ENCODE measurements at places on chromosomes 7 and 10.

DNA sequence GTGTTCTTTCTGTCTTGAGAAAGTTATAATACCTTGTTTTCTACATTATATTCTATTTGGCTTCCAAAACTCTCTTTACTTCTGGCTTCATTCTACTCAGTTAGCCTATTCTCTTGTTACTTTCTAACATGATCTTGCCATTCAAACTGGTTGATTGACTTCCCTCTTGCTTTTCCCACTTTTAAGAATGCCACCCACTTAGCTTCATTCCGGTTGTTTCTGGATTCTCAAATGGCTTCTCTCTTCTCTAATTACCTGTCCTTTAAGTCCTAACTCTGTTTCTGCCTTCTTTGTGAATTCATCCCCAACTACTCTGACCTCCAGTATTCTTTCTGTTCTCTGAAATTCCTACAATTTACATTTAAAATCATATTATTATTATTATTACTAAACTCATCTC is 52.0 kb downstream of the ANKIB1 start:
- no peak for DNase-seq

DNA sequence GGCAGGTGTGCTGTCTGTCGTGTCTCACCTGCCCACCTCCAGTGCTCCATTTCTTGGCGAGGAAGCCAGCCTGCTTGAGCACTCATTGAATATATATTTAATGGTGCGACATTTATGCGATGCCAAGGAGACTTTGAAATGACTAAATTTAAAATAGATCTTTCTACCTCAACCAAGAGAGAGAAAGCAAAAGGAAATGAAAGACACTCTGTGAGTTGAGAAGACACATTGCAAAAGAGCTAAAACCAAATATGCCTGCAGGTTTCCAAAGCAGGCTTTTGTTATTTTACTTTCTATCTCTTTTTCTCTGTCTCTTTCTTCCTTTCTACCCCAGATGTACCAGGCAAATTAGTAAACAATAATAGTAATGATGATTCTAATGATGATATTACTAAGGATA is 53.6 kb upstream of the AOAH start:
- no peak for DNase-seq

- DNase-seq = no peak
Measured at GRCh38 chr7:124152859-124153692, 120.2 kb upstream of the TMEM229A start.

- DNase-seq = no peak
Measured at GRCh38 chr7:98520356-98520951, 96.6 kb upstream of the NPTX2 start.

DNA sequence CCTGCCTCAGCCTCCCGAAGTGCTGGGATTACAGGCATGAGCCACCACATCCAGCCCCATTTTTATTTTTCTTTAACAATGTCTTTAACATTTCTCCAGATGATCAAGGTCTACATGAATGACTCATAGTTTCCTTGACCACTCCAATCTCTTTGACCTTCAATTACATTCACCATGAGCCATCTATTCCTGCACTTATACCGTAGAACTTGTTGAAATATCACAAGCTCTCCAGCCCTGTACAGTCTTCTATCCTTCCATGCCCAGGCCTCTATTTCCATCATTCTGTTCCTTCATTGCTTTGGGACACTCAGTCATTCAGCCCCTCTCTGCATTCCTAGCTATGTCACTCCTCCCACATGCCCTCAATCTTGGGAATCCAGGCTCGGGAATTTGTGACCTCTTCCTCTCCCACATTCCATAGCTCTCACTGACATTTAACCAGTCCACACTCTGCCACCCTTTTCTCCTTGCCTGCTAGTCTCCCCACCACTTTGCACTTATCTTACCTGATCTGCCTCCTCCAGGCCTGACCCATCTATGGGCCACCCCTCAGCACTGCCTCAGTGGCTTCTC is 151.8 kb upstream of the STK17A start:
- no peak for DNase-seq

DNA sequence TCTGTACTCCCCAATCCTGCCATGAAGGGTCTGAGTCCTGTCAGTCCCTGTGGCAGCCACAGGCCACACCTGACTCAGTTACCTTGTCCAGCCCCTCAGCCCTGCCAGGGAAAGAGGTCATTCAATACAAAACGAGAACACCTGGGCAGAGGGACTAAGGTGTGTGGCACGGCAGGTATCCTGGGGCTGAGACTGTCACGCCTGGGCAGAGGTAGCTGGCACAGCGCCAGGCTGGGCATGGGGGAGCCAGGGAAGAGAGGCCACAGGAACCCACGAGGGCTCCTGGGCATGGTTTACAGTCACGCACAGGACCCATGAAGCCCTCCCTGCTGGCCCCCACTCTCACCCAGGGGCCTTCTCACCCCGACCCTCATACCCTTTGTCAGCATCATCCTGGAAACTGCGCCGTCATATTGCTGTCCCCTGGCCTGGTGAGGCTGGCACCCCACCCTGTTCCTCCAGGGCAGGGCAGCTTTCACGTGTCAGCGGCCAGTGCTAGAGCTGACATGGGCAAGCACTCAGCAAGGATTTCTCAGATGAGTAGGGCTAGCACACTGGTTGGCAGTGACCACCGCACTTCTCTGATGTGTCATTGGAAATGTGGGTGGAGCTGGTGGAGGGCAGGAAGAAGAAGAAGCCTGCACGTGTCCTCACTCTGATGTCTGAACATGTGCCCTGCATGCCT is 42.7 kb downstream of the LRRC18 start:
- no peak for DNase-seq

DNA sequence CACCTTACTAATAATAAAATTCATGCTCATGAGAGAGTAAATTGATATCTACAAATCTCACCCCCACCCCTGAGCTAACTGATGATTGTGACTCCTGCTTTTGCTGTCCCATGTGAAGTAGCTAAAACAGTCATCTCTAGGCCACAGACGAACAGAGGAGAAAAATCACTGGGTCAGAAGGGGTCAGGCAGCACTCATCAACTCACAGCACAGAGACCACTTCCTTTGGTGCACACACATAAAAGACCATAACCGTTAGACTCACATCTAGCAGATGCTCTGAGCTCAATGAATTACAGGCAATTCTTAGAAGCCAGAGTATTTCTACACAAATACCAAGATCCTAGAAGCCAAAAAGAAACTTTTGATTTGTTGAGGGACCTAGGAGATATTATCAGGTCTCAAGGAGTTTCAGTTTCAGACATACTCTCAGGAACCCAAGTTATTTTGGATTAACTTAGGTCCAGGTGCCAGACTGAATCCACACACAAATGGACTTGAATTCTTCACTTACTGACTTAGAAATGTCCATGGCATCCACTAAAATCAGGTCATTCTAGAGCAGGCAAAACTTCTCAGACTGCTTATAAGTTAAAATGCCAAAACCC is 65.0 kb upstream of the TES start:
- DNase-seq = no peak

DNA sequence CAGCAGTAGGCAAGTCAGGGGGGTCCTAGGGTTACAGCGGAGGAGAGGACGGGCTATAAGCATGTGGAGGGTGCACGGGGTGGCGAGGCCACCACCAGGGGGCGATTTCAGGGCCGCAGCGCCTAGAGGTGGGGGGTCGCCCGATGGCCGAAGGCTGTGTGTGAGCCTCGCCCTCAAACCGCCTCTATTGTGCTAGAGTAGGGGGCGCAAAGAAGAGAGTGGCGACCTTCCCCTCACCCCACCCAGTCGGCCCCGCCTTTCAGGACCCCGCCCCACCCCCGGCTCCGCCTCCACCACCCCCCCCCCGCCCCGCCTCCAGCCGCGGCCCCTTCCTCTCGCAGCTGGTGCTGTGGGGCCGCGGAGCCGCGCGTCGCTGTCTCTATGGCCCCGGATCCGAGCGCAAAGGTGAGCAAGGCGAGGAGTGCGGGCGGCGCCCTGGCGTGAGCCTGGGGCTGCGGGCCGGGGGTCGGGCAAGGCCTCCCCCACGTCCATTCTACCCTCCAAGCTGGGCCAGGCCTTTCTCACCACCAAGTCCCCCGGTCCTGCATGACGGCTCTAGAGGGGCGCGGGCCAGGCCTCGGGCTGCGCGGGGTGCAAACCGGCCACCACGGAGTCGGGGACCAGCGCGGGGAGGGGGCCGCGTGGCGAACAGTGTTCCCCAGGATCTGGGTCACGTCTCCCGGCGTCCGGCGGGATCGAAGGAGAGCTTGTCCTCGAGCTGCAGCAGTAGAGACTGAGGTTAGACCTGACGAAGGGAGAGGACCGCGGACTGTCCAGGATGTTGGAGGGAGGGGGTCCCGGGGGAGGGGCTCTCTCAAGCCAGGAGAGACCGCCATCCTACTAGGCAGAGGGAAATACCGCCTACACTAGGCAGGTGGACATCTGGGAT is at the start of gene SEMA4G:
TSS of gene SEMA4G (plus strand) at position 318 of the 889 bp plus-strand sequence. CDS start 3,409 bp downstream, outside the sequence.
- no peak for DNase-seq

- no peak for DNase-seq
Measured at GRCh38 chr7:3725155-3726059, 424.4 kb downstream of the SDK1 start.

- no peak for DNase-seq
Measured at GRCh38 chr7:50336894-50337703, 32.6 kb downstream of the IKZF1 start.

DNA sequence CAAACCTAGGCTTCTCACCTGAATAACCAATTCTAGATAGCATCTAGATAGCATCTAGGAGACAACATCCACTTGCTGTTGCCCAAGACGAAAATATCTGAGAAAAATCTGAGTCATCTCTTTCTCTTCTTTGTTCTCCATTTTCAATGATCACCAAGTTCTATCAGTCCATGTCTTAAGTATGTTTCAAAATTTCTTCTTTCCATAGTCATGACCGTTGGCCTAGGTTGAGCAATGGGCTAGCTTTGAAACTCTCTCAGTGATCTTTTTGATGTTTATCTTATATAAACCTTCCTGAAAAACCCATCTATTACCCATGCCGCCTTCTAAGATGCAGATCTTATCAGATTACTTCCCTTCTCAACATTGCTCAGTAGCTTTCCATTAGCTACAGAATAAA is 23.4 kb upstream of the CASD1 start:
- no peak for DNase-seq

- DNase-seq = no peak
Measured at GRCh38 chr10:50396491-50397311, 145.4 kb upstream of the ASAH2 start.

GRCh38 chr10:17229717-17229966 is 1.6 kb downstream of the VIM start:
- DNase-seq = no peak

DNA sequence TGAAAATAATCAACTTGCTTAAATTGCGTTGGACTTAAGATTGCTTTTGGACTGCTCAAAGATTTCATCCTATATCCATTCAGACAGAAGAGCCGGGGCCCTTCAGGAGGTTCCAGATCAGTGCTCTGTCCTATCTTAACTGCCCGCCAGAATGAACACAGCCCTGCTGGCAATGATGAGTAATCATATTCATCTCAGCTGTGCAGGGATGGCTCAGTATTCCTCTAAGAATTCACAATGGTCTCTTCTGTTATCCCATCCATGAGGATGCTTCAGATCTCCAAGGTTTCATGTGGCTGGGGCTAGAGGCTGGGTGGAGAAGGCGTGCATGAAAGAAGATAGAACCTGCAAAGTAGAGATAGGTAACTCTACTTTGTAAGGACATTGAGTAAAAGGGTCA is 80.0 kb upstream of the NPVF start:
- no peak for DNase-seq

GRCh38 chr7:138276891-138277290 is 183.2 kb upstream of the TRIM24 start:
- DNase-seq = no peak

- DNase-seq = no peak
Measured at GRCh38 chr7:72538856-72539255, 126.7 kb upstream of the CALN1 start.

DNA sequence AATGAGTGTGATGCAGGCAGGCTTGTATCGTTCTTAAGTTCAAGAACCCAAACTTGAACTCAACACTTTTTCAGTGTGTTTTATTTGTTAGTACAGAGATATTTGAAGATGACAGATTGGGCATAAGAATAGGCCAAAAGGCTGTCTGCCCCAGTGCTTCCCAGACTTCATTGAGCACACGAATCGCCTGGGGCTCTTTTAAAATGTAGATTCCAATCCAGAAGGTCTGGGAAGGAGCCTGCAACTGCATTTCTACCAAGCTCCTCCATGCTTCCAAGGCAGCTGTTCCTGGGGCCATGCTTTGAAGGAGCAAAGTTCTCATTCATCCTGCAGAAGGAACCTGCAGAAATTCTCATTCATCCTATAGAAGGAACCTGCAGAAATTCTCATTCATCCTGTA is 114.5 kb upstream of the INSYN2A start:
- no peak for DNase-seq

DNA sequence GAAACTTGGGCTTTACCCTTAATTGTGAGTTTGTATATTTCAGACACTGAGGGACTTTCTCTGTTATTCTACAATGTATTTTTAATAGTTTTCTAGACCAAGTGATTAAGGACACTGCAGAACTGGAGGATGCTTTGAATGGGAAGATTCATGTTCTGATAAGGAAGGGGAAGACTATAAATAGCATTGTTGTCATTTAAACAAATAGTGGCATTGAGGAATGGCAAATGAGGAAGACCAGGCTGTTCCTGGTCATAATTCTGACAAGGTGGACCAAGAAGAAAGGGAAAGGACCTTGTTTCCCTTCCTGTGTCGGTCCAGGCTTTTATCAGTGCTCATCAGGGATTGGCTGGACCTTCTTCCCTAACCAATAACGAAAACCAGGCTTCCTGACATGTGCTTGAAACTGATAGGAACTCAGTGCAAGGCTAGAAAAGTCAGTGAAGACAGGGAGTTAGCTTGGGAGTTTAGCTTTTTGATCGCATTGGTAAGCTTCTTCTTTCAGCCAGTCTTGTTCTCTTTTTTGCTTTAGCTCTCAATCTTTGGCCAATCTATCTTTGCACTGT is 116.2 kb downstream of the ITGA8 start:
- no peak for DNase-seq

DNA sequence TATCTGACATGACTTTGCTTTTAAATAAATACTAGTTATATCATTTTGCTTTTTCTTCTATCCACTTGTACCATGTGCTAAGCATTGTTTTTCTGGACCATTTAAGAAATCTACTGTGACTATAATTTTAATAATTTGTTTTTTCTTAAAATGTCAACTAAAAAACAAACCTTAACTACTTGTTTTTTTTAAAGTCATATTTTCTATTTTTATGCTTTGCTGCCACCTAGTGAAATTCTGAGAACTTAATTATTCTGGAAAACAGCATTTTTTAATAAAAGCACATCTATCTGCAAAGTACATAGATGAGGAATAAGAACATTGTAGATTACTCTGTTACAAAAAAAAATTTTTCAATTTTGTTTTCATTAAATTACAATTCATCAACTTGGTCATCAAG is 47.4 kb downstream of the ORC5 start:
- DNase-seq = no peak

GRCh38 chr7:45701701-45702510 is 127.7 kb downstream of the ADCY1 start:
- DNase-seq = no peak

- DNase-seq = no peak
Measured at GRCh38 chr10:79936625-79937615, 12.0 kb downstream of the SFTPD start.

All from fibroblast of skin of left biceps (primary cell).